ENCODE measurements at places on chromosomes 4 and X.

DNA sequence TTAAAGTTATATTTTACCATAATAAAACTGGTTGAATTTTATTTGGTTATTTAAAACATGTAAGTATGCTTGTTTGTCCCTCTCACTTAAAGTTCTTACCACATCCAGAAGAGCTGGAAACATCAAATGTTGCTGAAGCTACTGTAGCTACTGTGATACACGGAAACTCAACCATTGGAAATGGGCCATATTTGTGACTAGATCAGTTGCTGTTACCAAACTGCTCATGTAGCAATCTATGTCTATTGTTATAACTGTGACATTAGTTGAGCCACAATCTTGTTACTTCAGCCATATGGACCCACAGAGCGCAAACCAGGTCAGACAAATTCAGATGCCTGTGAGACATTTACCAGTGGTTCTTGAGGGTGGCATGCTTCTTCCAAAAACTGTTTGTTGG, 41.6 kb downstream of the NDNF start:
- DNase-seq: no peak

DNA sequence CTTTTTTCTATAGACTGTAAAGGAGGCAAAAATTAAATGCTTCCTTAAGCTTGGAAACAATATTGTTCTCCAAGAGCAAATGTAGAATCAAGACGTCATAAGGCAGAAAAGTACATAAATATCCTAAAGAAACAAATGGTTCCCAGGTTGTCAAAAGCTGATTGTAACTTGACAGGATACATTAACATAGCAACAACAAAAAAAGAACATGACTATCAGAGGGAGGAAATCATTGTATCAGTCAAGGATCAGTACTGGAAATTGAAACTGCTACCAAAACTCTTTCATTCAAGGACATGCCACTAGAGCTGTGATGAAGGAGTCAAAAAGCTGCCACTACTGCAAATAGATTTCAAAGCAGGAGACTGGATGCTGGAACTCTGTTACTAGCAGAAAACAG, 168.3 kb downstream of the BTC start:
- DNase-seq: no peak

- no peak for DNase-seq
Measured at GRCh38 chrX:112868586-112868985, 28.0 kb upstream of the AMOT start.

- DNase-seq: no peak
Measured at GRCh38 chr4:79413032-79413885, 5.2 kb upstream of the GK2 start.

- DNase-seq: no peak
Measured at GRCh38 chr4:184911310-184911709, 85.5 kb upstream of the ACSL1 start.

DNA sequence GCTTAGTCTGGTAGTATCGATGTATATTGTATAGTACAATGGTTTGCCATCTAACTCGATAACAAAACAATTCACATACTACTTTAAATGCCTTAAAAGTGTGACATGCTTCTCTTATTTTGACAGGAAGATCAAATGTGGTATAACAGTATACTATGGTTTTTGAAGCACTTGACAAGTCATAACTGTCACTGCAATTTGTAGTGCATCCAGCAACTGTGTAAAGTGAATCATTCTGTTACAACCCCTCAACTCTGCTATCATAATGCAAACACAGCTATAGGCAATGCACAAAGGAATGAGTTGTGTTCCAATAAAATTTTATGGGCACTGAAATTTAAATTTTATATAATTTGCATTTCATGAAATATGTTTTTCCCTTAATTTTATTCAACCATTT, 14.0 kb downstream of the RAP1GDS1 start:
- DNase-seq: no peak

DNA sequence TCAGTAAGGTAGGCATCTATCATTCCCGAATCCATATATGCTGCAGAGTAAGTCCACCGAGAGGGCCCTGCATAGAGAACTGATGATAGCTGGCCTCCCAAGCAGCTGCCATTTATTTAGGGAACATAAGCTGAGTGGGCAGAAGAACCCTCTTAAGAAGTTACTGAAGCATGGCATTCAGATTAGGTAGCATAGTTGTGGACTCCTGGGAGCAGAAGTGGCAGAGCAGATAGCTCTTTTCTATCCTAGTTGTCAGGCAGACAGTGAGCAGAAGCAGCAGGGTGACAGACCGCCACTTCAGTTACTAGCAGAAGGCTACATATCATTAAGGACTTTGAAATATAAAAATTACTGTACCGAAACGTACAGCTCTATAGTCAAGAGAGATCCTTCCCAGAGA, 454.7 kb downstream of the PPP4R3C start:
- no peak for DNase-seq

DNA sequence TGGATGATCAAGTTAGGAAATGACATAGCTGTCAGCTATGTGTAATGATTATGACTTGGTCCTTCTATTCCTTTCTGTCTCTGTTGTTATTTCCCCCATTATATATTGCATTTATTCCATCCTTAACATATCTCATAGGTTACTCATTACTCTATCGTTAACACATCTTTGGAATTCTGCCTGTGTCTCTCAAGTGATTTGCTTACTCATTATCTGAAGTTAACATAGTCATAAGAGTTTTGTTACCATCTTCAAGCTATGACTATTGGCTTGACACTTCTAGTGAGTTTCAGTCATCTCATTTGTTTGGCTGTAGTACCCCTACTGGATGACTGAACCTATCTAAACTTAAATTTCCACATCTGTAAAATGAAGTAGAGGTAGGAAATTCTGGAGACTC, 286.1 kb upstream of the PPP1R2C start:
- DNase-seq: no peak

GRCh38 chr4:109557433-109557832, 2.6 kb upstream of the MCUB start:
- no peak for DNase-seq

- DNase-seq: no peak
Measured at GRCh38 chr4:75698963-75699228, 25.5 kb upstream of the USO1 start.

GRCh38 chr4:118972167-118972566, 83.5 kb downstream of the SYNPO2 start:
- DNase-seq: no peak

DNA sequence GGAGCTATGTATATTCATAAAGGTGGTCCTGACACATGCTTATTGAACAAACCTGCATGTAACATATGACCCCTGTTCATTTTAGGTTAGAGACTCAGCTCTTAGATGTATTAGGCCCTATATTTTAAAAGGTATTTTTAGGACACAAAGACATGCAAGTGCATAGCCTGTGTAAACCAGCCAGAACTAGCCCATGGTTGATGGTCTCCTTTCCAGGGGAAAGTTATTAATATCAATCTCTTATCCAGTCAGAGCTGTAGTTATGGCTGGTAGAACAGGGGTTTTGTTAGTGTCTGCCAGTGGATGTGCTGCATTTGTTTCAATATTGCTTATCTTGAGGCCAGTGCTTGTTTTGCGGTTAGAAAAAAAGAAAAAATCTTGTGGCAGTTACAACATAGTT, 488.6 kb downstream of the KCTD8 start:
- DNase-seq: no peak

GRCh38 chr4:33133723-33134122, 2413.6 kb downstream of the PCDH7 start:
- no peak for DNase-seq

- no peak for DNase-seq
Measured at GRCh38 chr4:175916626-175917351, 104.7 kb upstream of the GPM6A start.
